ENCODE measurements at places on chromosomes 7 and 10. TPM values are rescaled to one million over a fixed set of nuclear protein-coding genes. Genes with fewer than 3 reads are reported as not detected.

DNA sequence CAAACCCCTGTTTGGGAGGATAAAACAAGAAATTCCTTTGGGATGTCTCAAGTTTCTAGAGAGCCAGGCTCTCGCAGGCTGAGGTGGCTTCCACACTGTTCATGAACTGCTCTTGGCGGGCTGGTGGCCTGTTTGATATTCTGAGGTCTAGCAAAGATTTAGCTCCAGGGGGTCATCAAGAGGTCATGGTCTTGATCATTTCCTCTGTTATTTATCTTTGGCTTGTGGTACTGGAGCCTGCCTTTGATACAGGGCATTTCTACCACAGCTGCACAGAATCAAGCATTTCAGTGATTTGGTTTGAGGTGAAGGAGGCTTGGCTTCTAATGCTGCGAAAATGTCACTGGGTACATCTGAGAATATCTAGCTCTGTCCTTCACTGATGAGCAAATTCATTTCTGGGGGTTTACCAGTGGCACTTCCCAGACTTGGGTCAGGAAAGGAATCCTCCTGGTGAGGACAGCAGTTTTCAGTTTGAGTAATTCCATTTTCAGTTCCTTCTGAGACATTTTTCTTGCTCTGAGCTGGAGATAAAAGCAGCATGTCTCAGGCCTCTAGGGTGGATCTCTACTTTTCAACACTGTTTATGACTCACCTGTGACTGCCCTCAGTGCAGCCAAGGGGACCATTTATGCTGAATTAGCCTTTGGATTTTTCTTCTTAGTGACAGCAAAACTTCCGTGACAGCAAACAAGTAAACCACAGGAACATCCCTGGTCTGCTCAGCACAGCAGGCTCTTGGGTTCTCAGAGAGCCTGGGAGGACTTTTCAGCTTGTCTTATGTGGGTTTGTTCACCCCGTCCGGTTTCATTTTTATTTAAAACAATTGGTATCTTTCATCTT is 312.0 kb downstream of the RNLS start:
- H3K27me3 ChIP-seq: peaks cover 2% of the 10 kb centered on the region
- peaks cover 5% of the 10 kb centered on the region for H3K4me1 ChIP-seq
- DNase-seq: no peak
- H3K4me3 ChIP-seq: no peak overlapping the region
- H3K27ac ChIP-seq: no peak overlapping the region
- H3K36me3 ChIP-seq: no peaks in the 10 kb centered on the region

DNA sequence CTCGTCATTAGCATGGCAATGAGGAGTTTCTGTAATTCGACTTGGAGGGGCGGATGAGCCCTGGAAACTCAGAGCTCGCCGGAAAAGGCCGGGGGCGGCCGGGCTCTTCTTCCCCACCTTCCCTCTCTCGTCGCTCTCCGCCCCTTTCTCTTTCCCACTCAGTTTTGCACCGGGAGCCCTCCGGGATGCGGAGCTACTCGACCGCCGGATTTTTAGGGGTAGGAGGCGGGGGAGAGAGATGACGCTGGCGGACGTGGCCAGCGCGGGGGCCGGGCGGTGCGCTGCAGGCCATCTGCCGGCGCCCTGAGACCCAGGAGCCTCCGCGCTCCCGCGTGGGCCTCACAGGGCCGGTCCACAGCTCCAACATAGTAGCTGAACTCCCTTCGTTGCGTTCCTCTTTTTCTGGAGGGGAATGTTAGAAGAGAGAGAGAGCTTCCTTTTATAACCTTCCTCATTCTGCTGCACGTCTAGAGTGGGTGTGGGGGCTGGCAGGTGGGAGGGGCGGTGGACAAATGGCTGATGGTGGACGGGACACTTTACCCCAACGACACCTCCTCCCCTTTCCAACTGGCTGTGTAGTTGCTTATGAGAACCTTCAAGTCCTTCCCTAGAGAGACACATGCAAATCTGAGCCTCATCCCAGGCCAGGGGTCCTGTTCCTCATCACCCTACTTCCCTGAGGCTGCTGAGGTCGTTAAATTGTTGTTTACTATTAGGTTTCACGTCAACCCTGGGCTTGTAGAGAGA is 1.1 kb upstream of the HOXA1 start:
- peak overlapping the region; percentile 93 for H3K27ac ChIP-seq
- no peaks in the 10 kb centered on the region for H3K27me3 ChIP-seq
- H3K4me1 ChIP-seq: peaks cover 50% of the 10 kb centered on the region
- no peaks in the 10 kb centered on the region for H3K36me3 ChIP-seq

GRCh38 chr10:20955355-20955893 is 58.3 kb upstream of the NEBL start:
- no peaks in the 10 kb centered on the region for H3K4me1 ChIP-seq
- H3K36me3 ChIP-seq: no peaks in the 10 kb centered on the region
- no peaks in the 10 kb centered on the region for H3K27me3 ChIP-seq
- no peak overlapping the region for H3K27ac ChIP-seq

GRCh38 chr7:27082171-27082570 is 13.6 kb downstream of the HOXA1 start:
- no peaks in the 10 kb centered on the region for H3K4me1 ChIP-seq
- no peak overlapping the region for H3K27ac ChIP-seq
- DNase-seq: no peak
- H3K4me3 ChIP-seq: no peak overlapping the region
- H3K27me3 ChIP-seq: no peaks in the 10 kb centered on the region

- no peak overlapping the region for H3K4me3 ChIP-seq
- no peaks in the 10 kb centered on the region for H3K4me1 ChIP-seq
- no peak for DNase-seq
- no peak overlapping the region for H3K27ac ChIP-seq
- no peaks in the 10 kb centered on the region for H3K36me3 ChIP-seq
- peaks cover 67% of the 10 kb centered on the region for H3K27me3 ChIP-seq
These were observed 90.5 kb upstream of the PAX2 start for GRCh38 chr10:100654782-100655325.

Gene LLCFC1
- total RNA-seq: not detected

DNA sequence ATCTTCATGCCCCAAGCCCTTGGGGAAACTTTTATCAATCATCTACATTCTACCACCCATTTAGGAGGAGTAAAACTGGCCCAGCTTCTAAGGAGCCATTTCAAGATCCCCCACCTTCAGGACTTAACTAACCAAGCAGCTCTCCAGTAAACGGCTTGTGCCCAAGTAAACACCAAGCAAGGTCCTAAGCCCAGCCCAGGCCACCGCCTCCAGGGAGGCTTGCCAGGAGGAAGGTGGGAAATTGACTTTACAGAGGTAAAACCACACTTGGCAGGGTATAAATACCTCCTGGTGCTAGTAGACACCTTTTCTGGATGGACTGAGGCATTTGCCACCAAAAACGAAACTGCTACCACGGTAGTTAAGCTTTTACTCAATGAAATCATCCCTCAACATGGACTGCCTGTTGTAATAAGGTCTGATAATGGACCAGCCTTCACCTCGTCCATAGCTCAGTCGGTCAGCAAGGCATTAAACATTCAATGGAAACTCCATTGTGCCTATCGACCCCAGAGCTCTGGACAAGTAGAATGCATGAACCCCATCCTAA is 5.6 kb downstream of the AKR1B15 start:
- no peaks in the 10 kb centered on the region for H3K4me1 ChIP-seq
- no peaks in the 10 kb centered on the region for H3K36me3 ChIP-seq
- peaks cover 9% of the 10 kb centered on the region for H3K27me3 ChIP-seq
- no peak overlapping the region for H3K4me3 ChIP-seq

GRCh38 chr7:149097088-149097487 is 6.6 kb upstream of the ZNF786 start:
- H3K4me1 ChIP-seq: no peaks in the 10 kb centered on the region
- DNase-seq: no peak
- H3K27ac ChIP-seq: no peak overlapping the region
- no peaks in the 10 kb centered on the region for H3K36me3 ChIP-seq
- no peak overlapping the region for H3K4me3 ChIP-seq
- H3K27me3 ChIP-seq: no peaks in the 10 kb centered on the region

GRCh38 chr10:65313406-65313805 is 1612.4 kb upstream of the LRRTM3 start:
- no peak overlapping the region for H3K4me3 ChIP-seq
- H3K4me1 ChIP-seq: no peaks in the 10 kb centered on the region
- DNase-seq: no peak
- no peak overlapping the region for H3K27ac ChIP-seq

GRCh38 chr7:137403353-137403695 is 59.8 kb upstream of the PTN start:
- no peak overlapping the region for H3K27ac ChIP-seq
- no peaks in the 10 kb centered on the region for H3K36me3 ChIP-seq
- H3K27me3 ChIP-seq: no peaks in the 10 kb centered on the region
- no peak for DNase-seq
- H3K4me3 ChIP-seq: no peak overlapping the region

Gene NEURL1
- total RNA-seq: 0.22 TPM

- no peak overlapping the region for H3K27ac ChIP-seq
- H3K36me3 ChIP-seq: no peaks in the 10 kb centered on the region
- no peak for DNase-seq
- H3K4me3 ChIP-seq: no peak overlapping the region
- no peaks in the 10 kb centered on the region for H3K27me3 ChIP-seq
These were observed 409.4 kb downstream of the GATA3 start for GRCh38 chr10:8463853-8464252.

GRCh38 chr7:71594736-71595135 is 462.8 kb downstream of the GALNT17 start:
- no peaks in the 10 kb centered on the region for H3K4me1 ChIP-seq
- no peak for DNase-seq
- H3K36me3 ChIP-seq: no peaks in the 10 kb centered on the region
- H3K4me3 ChIP-seq: no peak overlapping the region
